Right kidney (tissue), 9 donors: ENCODE measurements at places on chromosomes 2 and 18.
A peak's percentile ranks its signal among the peaks of the same experiment; 100 is the strongest.

GRCh38 chr2:25955869-25956535 is 26.3 kb downstream of the KIF3C start:
- DNase-seq = no peak

DNA sequence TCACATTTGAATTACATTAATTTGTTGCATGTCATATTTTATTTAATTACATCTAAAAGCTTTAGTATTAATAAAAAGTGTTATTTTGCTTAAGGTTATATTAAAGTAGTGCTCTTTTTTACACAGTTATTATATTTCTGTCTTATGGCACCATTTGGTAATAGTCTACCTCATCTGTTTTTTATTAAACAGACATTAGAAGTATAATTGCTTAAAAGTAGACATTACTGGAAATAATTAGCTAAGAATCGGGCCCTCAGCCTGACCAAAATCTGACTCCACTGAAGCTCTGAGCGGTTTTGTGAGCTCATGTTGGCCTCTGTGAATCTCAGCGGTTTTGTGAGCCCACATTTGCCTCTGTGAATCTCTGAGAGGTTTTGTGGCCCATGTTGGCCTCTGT is 102.5 kb upstream of the SNTG2 start:
- DNase-seq = no peak

GRCh38 chr2:212145121-212145520 is 393.5 kb downstream of the ERBB4 start:
- DNase-seq = no peak

DNA sequence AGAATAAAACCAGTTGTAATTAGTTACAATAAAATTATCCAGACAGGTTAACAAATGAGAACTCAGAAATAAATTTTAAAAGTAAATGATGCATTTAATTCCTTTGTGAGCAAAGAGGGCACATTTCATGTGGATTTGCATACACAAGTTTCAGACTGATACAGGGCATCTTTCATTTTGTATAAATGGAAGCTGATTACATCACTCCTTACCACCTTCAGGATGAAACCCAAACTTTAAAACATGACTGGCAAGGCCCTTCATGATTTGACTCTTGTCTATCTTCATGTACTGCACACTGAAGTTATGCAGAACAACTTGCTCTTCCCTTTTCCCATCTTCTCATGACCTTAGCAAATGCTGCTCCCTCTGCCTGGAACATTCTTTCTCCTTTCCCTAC is 26.9 kb downstream of the EFEMP1 start:
- no peak for DNase-seq

DNA sequence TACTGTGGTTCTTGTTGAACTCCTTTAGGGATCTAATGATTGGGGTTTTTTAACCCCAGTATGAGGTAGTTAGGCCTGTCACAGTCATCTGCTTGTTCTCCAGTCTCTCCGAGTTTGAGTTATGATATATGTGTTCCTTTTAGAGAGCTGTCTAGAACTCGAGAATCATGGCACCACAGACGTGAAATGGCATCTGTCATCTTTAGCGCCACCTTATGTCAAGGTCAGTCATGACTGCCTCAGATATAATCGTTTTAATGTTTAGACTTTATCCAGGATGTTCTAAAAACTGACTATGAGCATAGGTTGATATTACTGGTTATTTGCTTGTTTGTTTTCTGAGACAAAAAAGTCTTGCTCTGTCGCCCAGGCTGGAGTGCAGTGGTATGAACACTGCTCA is 112.2 kb downstream of the CEP192 start:
- no peak for DNase-seq

DNA sequence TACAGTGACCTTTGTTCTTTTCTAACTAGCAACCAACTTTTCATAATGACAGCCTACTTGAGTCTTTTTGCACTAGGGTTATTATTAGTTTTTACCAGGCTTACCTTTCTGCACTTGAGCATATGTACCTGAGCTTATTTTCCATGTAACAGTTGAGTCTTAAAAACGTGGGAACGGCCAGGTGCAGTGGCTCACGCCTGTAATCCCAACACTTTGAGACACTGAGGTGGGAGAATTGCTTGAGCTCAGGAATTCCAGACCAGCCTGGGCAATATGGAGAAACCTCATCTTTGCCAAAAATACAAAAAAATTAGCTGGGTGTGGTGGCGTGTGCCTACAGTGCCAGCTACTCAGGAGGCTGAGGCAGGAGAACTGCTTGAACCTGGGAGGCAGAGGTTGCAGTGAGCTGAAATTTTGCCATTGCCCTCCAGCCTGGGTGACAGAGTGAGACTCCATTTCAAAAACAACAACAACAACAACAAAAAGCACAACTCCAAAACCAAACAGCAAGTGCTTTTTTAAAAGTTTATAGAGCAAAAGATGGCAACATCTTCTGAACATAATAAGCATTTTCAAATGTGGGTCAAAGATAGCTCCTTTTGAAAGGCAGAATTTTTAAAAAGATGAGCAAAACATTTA is 57.1 kb upstream of the CD28 start:
- no peak for DNase-seq

DNA sequence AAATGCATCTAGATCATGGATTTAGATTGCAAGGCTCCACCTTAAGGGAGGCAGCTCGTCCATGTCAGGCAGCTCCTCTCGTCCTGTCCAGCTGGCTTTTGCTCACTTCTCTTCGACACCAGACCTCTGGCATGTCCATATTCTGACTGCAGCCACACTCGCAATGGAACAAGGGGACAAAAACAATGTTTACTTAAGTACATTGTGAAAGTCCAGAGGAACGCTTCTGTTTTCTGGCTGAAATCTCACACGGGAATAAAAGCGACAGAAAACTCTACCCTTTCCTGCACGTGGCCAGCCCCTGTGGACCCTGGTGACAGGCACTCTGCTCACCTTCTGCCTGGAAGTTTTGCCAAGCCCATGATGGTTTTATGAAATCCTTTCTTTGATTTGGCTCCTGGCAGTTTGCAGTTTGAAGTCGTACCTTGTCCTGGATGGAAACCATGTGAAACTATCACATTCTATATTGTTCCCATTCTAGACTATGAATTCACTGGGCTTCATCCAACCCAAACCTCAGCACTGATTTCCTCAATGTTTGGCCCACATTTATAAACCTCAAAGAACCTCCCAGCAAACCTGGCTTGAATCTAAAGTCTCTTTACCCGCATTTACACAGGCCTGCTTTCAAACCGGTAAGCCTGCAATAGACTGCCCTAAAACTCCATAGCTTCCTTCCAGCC is 134.3 kb upstream of the PIEZO2 start:
- no peak for DNase-seq

DNA sequence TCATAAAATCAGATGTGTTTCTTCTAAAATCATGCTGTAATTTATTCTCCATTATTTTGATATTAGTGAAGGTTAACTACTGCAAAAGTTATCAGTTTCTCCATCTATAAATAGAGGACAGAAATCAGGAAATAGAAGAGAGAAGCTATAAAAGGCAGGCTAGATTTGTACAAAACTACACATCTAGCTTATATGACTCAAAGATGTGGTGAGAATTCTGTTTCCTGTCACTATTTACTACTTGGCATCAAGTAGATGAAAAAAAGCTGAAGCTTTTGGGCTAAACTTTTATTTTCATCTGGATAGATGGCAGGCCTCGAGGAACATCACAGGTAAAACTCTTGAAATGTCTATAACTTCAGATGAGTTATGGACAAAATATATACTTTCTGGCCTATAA is 49.8 kb upstream of the NAB1 start:
- DNase-seq = no peak

- DNase-seq = no peak
Observed at GRCh38 chr2:168030862-168031624, 216.4 kb downstream of the STK39 start.

DNA sequence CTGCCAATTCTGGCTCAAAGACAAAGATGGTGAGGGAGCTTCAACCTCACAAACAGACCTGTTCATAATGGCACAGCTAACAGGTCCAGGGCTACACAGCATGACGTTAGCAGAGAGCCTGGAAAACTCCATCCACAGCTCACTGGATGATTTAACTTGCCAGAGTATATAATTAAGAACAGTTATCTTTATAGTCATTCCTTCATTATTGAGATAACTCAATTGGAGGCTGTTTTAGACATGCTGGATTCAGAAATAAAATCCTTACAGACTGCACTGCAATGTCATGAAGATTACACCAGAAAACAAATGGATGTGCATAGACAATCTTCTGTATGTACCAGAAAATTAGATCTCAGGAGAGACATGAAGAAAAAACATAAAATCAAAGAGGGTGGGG is 55.1 kb upstream of the LYPD1 start:
- DNase-seq = no peak

- DNase-seq = no peak
Observed at GRCh38 chr2:11998218-11998617, 251.8 kb downstream of the LPIN1 start.

- no peak for DNase-seq
Observed at GRCh38 chr18:4391859-4392258, 63.2 kb downstream of the DLGAP1 start.

GRCh38 chr2:159326569-159327255 is 40.2 kb upstream of the WDSUB1 start:
- DNase-seq = no peak

GRCh38 chr2:200049086-200049485 is 93.7 kb downstream of the MAIP1 start:
- DNase-seq = no peak

- DNase-seq = no peak
Observed at GRCh38 chr18:2312440-2312839, 258.9 kb downstream of the METTL4 start.

DNA sequence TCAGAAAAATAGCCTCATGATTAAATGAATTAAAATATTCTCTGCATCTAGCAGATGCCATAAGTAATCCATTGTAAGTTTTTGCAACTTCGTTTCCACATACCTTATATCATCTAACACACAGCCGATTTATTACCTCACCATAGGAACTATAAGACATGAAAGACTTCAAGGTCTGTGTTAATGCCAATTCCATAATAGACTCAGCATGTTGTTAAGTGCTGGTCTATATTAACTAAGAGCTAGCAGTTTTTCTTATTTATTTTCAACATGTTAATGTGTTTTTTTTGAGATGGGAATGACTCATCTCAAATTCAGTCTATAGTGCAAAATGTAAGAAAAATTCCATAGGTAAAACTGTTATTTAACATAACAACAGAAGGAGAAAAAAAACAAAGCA is 243.9 kb upstream of the GULP1 start:
- no peak for DNase-seq

DNA sequence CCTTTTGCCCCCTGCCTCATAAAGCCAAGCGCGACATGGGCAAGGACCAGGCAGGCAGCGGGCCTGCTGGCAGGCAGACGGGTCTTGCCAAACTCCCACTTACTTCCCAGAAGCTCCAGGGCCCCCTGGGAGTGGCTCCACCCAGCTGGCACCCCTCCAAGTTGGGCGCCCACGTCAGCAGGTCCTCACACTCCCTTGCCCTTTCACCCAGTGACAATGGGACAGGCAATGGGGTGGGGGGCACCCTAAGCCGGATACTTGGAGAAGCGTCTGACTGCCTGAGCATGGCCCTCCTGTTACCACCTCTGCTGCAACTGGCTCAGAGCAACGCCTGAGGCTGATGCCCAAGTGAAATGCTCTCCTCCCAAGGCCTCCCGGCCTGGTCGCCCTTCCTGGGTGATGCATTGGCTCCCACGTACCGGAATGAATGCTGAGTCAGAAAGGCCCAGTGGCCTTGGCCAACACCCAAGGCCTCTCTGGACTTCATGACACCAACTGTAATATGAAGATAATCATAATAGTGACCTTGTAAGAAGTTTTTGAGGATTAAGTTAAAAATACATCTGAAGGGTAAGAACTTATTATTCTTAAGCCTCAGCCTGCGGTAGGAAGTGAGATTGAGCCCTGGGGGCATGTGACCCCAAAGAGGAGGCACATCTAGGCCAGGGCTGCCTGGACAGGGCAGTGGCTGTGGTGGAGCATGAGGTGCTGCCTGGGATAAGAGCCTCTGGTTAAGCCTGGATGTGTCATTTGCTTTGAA is 31.6 kb downstream of the KCNK3 start:
- DNase-seq = no peak

- DNase-seq = no peak
Observed at GRCh38 chr18:29012364-29012763, 835.4 kb upstream of the CDH2 start.

- DNase-seq = no peak
Observed at GRCh38 chr2:223537115-223537514, 65.0 kb downstream of the SCG2 start.

GRCh38 chr2:224223851-224224555 is 177.9 kb downstream of the FAM124B start:
- no peak for DNase-seq

GRCh38 chr2:174692256-174692919 is 71.9 kb downstream of the CHRNA1 start:
- no peak for DNase-seq

- no peak for DNase-seq
Observed at GRCh38 chr2:85394976-85395375, 15.2 kb downstream of the CAPG start.

DNA sequence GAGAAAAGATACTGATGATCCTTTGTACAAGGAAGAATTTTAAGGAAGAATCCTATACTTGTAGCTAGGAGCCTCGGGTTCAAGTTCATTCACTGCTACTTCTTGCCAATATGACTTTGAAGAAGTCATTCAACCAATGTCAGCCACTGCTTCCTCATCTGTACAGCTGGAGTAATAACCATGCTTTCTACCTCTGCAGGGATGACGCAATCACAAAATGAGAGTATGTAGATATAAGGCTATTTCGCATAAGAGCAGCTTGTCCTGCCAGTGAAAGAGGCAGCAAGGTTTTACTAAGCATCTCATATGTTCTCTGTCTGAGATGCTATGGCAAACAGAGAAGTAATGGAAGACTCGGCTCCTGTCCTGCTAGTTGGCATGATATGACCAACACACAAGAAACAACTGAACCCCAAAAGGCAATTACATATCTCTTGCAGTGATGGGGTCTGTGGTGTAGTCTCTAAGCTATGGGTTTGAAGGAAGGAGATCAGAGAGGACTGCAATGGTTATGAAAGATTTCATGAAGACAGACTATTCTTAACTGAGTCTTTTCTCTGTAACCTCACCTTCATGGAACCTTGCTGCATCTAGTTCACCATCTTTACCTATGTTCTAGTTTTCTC is 9.2 kb downstream of the AAK1 start:
- DNase-seq = no peak

DNA sequence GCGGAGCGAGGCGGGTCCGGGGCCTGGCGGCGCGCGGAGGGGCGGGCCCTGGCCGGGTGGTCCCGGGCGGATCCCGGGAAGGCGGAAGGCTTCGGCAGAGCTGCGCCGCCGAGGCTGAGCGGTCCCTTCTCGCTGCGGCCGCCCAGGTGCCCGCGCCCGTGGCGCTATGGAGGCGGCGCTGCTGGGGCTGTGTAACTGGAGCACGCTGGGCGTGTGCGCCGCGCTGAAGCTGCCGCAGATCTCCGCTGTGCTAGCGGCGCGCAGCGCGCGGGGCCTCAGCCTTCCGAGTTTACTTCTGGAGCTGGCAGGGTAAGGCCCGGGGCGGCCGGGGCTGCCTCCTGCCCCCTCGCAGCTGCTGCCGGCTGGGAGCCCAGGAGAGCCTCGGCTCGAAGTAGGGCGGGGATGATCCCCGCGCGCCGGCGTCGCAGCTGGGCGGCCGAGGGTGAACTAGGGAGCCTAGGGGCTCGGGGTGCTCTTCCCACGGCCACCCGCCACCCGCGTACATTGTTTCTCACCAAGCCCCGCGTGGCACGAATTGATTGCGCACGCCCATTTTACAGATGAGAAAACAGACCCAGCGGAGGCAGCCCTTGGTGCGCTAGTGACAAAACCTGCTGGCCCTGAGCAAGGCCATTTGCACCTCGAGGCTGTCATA is at the start of gene SLC66A3:
Gene SLC66A3 (plus strand): TSS at position 87 of the 655 bp plus-strand sequence. CDS start 80 bp downstream, at position 167.
- peak; percentile 95 for DNase-seq
